ENCODE measurements at places on chromosomes 6 and 20. TPM values are rescaled to one million over a fixed set of nuclear protein-coding genes. Genes with fewer than 3 reads are reported as not detected.

- no peak for DNase-seq
Measured at GRCh38 chr6:154653385-154653784, 79.8 kb upstream of the SCAF8 start.

DNA sequence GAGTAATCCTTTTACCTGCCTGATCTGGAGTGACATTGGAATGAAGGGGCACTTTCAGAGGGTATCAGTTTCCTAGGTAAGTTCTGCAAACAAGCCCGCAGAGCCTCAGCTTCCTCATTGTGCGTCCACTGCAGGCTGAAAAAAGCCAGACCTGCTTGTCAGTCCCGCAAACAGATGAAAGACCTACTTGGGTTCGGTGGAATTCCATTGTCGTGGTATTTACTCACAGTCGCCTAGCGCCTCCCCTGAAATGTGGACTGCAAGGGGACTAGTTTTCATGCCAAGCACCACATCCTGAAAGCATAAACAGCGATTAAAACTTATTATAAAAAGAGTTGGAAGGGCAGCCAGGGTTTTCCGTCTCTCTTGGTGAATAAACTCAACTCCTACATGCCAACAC lies 121.5 kb downstream of the PAX1 start:
- DNase-seq = no peak

Gene MAS1
- polyA plus RNA-seq = 0.01 TPM

GRCh38 chr6:122678841-122679240 lies 68.6 kb downstream of the PKIB start:
- no peak for DNase-seq

Gene FOXF2
- polyA plus RNA-seq = 25.0 TPM

Gene TRIM15
- polyA plus RNA-seq = 51.7 TPM

Gene HRH3
- 0.33 TPM for polyA plus RNA-seq

Gene POM121L2
- polyA plus RNA-seq = not detected

- DNase-seq = no peak
Measured at GRCh38 chr20:61881416-61881815, 184.3 kb downstream of the TAF4 start.

DNA sequence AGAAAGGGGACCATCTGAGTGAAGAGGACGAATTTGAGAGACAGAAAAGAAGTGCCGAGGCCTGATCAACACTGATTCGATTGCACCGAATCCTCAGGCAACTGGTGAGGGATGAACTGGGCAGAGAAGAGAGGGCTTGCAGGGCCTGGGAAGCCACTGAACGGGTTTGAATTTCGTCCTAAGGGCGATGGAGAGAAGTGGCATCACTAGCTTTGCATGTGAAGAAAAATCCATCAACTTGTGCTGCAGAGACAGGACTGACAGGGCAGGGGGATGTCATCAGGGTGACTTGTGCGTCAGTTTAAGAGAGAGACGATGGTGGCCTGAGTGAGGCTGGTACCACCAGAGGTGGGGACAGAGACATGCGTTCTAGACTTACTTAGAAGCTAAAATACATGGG lies 73.7 kb upstream of the SLC22A23 start:
- no peak for DNase-seq

Gene ECT2L
- 0.13 TPM for polyA plus RNA-seq

Gene FILIP1
- 7.5 TPM for polyA plus RNA-seq

DNA sequence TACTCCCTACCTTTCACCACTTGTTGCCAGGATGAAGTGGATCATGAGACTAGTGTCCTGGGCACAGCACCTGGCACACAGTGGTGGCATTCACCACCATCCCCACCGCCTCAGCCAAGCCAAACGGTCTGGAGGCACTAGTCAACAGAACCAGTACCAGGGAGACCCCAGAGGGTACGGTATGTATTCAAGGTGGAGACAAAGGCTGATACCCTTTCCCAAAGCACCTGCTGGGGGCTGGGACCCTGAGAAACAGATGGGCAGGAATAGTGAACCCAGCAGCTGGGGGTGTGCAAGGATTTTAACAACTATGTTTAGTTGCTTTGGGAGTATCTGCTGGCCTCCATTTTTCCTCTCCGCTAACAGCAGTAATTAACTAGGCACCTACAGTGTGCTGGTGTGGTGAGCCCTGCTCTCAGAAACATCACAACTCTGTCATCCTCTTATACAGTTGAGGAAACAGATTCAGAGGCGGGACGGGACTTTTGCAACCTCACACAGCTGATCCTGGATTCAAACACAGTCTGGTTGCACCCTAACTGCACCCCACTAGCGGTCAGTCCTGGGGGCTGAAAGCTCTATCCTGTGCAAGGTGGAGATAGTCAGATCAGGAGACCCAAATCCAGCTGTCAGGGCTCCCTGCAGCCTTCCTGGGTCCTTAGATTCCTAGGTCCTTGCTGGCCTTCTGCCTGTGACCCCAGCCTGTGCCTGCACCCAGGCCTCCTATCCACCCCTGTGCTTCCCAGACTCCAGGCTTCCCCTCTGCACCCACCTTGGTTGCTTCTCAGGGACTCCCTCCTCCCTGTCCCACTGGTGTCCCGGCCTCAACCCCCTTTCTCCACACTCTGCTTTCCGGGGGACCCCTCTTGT lies 1.2 kb downstream of the SNTA1 start:
- DNase-seq = peak; percentile 36

- DNase-seq = peak; percentile 88
Measured at GRCh38 chr20:10708351-10709185, 34.8 kb upstream of the JAG1 start.

Gene HCRTR2
- 0.10 TPM for polyA plus RNA-seq

DNA sequence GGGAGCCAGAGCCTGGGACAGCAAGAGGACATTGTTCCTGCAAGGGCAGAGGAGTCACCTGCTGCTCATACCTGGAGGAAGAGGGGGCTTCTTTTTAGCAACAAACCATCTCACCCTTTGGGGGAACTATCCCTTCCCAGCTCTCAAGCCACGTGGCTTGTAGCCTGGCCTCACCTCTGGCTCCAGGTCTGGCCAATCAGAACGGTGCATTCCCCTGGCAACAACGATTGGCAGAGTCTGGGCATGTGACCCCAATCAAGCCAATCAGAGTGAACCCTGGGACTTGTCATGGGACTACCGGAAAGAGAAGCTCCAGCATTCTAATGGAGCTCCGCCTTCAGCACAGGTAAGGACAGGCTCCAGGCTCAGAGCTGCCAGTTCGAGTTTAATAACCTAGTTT lies 33.6 kb downstream of the KCNB1 start:
- no peak for DNase-seq

Gene TEAD3
- polyA plus RNA-seq = 41.2 TPM

Gene RNGTT
- 9.6 TPM for polyA plus RNA-seq
